ENCODE measurements at places on chromosomes 6 and 20. TPM values are rescaled to one million over a fixed set of nuclear protein-coding genes. Genes with fewer than 3 reads are reported as not detected.

The ZNF831 gene
- total RNA-seq = under 0.01 TPM

The ACTL10 gene
- total RNA-seq = 0.82 TPM

The GSTA2 gene
- not detected for total RNA-seq

The PPP1R3G gene
- 1.6 TPM for total RNA-seq

The DYNLT2 gene
- 2.0 TPM for total RNA-seq

The MBOAT1 gene
- total RNA-seq = 7.3 TPM

The CBLN4 gene
- total RNA-seq = 7.7 TPM

The GPX5 gene
- not detected for total RNA-seq

The EEF1A1 gene
- total RNA-seq = 20,614 TPM

The SCGN gene
- total RNA-seq = 30.2 TPM

The PGC gene
- total RNA-seq = under 0.01 TPM

The TSHZ2 gene
- total RNA-seq = 2.4 TPM

The HS3ST5 gene
- 13.9 TPM for total RNA-seq

The E2F1 gene
- total RNA-seq = 2.4 TPM
